ENCODE measurements at places on chromosomes 12 and 14. TPM values are rescaled to one million over a fixed set of nuclear protein-coding genes. Genes with fewer than 3 reads are reported as not detected.

DNA sequence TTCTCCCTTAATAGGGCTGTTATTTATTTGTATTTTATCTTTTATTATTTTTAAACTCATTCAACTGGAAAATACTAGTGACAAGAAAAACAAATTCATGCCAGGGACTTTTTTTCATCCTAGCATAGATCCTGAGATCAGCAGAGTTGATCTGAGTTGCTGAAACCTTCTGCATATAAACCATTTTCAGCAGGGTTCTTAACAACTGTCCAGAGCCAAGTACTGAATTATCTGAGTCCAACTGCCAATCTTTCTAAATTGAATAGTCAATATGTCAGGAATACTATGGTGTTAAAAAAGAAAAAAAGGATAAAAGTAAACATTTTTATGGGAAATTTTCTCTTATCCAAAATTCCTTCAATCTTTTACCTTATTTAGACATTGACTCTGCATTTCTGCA, 28.6 kb downstream of the CDC42BPB start:
- no peak overlapping the region for H3K4me3 ChIP-seq
- H3K4me1 ChIP-seq, result no peaks in the 10 kb centered on the region
- H3K27me3 ChIP-seq, result peaks cover 6% of the 10 kb centered on the region
- no peak overlapping the region for H3K27ac ChIP-seq
- no peak for DNase-seq
- no peaks in the 10 kb centered on the region for H3K36me3 ChIP-seq

Gene EXOC3L4
- not detected for total RNA-seq

DNA sequence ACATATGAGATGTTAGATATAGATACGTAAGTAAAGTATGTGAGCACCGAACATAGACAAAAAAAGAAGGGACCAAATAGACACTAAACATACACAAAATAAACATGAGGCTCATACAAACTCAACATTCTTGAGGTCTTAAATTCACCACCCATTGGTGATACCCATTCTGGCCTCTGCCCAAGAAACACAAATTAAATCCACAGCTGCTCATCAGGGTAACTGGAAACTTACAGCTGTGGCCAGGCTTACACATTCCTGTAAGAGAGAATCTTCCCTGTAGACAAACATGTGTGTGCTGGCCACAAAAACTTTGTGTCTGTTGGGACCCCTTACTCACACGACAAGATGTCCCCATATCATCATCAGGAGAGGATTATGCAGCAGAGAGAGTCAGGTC, 22.4 kb downstream of the MAGOHB start:
- H3K36me3 ChIP-seq, result peaks cover 28% of the 10 kb centered on the region
- no peaks in the 10 kb centered on the region for H3K27me3 ChIP-seq
- H3K27ac ChIP-seq, result no peak overlapping the region
- no peaks in the 10 kb centered on the region for H3K4me1 ChIP-seq
- no peak overlapping the region for H3K4me3 ChIP-seq

Gene YLPM1
- 60.9 TPM for total RNA-seq

Gene ALKBH1
- total RNA-seq, result 16.8 TPM

GRCh38 chr12:109057376-109057775, 5.0 kb downstream of the USP30 start:
- H3K4me1 ChIP-seq, result no peaks in the 10 kb centered on the region
- DNase-seq, result no peak
- H3K27ac ChIP-seq, result no peak overlapping the region
- no peaks in the 10 kb centered on the region for H3K27me3 ChIP-seq

Gene OR6C2
- not detected for total RNA-seq

Gene KRT6C
- not detected for total RNA-seq

GRCh38 chr14:49934646-49935045, 41.8 kb downstream of the ARF6 start:
- H3K36me3 ChIP-seq, result peaks cover 20% of the 10 kb centered on the region
- no peaks in the 10 kb centered on the region for H3K27me3 ChIP-seq
- no peak overlapping the region for H3K4me3 ChIP-seq
- DNase-seq, result no peak
- H3K27ac ChIP-seq, result no peak overlapping the region

- no peak overlapping the region for H3K27ac ChIP-seq
- no peak for DNase-seq
- no peaks in the 10 kb centered on the region for H3K4me1 ChIP-seq
- peaks cover 2% of the 10 kb centered on the region for H3K27me3 ChIP-seq
Observed at GRCh38 chr14:36724162-36724561, 62.5 kb downstream of the PAX9 start.

Gene RGS6
- total RNA-seq, result 0.57 TPM

DNA sequence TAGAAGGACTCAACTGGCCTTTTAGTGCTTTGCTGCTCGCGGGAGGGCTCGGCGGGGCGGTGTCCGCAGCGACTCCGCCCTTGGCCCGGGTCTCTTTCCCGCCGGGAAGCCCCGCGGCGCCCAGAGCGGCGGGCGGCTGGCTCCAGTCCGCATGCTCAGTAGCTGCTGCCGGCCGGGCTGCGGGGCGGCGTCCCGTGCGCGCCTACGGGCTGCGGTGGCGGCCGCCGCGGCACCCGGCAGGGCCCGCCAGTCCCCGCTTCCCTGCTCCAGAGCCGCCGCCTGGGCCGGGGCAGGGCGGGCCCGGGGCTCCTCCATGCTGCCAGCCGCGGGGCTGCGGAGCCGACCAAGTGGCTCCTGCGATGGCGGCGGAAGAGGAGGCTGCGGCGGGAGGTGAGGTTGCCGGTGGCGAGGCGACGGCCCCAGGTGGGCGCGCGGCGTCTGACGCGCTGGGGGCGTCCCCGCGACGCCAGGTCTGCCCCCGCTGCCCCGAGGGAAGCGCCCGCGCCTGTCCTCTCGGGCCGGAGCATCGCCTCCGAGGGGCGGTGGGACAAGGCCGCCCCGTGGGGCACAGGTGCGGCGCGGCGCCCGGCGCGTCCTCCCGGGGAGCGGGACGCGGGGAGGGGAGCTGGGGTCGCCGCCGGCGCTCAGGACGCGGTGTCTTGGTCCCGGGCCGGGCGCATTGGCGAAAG, at the start of gene BMAL2:
BMAL2 (plus strand) TSS at position 123 of the 689 bp plus-strand sequence; CDS start at position 360, 237 bp downstream.
- H3K27me3 ChIP-seq, result peaks cover 30% of the 10 kb centered on the region
- peak within 1 kb of the TSS; percentile 82 for H3K4me3 ChIP-seq
- H3K36me3 ChIP-seq, result peaks cover 2% of the 10 kb centered on the region
- peak; percentile 66 for DNase-seq
- H3K27ac ChIP-seq, result peak within 1 kb of the TSS; percentile 90

Gene GUCY2C
- total RNA-seq, result not detected

Gene SLC2A14
- total RNA-seq, result 0.19 TPM

DNA sequence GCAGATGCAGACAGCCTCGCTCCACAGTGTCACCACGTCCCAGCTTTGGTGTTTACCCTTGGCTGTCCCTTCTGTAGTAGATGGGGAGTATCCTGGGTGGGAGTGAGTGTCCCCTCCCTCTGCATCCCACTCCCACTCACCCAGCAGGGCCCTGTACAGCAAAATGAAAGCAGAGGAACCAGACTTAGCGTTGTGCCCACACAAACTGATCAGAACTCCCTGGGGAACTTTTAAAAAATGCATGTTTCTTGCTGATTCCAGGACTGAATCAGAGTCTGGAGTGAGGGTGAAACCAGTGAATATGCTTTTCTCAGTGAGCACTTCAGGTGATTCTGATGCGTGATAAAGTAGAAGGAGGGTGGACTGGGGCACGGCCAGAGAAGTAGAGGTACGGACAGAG, 2.9 kb downstream of the ACVRL1 start:
- H3K4me1 ChIP-seq, result no peaks in the 10 kb centered on the region
- peaks cover 20% of the 10 kb centered on the region for H3K27me3 ChIP-seq
- DNase-seq, result no peak
- no peak overlapping the region for H3K27ac ChIP-seq
- no peaks in the 10 kb centered on the region for H3K36me3 ChIP-seq
- H3K4me3 ChIP-seq, result no peak overlapping the region

GRCh38 chr12:107145397-107145796, 52.0 kb upstream of the CRY1 start:
- H3K4me3 ChIP-seq, result no peak overlapping the region
- no peak for DNase-seq
- no peaks in the 10 kb centered on the region for H3K36me3 ChIP-seq
- peaks cover 3% of the 10 kb centered on the region for H3K27me3 ChIP-seq

DNA sequence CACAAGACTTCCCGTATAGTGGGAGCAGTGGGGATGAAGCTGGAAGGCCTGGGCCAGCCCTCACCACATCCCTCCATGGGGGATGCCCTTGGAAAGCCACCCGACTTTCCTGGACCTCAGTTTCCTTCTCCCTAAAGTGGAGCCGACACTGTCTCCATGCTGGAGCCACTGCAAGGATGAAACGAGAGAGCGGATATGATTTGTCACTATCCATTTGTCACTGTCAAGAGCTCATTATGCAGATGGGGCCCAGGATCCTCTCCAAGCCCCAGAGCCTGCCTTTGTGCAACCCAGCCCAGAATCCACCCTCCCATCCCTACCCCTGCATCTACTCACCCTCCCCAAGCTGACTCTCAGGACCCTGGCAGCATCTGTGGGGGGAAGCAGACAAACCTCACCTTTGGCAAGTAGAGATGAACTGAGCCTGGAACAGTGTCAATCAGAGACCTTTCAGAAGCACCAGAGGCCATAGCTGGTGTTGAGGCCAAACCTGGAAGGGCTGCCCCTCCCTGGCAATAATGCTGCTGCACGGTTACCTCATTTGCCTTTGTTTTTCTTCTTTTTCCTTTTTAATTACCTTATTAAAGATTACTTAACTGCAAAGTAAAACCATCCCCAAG, 287.7 kb upstream of the RTL1 start:
- no peak overlapping the region for H3K27ac ChIP-seq
- no peak overlapping the region for H3K4me3 ChIP-seq
- no peak for DNase-seq
- no peaks in the 10 kb centered on the region for H3K36me3 ChIP-seq

DNA sequence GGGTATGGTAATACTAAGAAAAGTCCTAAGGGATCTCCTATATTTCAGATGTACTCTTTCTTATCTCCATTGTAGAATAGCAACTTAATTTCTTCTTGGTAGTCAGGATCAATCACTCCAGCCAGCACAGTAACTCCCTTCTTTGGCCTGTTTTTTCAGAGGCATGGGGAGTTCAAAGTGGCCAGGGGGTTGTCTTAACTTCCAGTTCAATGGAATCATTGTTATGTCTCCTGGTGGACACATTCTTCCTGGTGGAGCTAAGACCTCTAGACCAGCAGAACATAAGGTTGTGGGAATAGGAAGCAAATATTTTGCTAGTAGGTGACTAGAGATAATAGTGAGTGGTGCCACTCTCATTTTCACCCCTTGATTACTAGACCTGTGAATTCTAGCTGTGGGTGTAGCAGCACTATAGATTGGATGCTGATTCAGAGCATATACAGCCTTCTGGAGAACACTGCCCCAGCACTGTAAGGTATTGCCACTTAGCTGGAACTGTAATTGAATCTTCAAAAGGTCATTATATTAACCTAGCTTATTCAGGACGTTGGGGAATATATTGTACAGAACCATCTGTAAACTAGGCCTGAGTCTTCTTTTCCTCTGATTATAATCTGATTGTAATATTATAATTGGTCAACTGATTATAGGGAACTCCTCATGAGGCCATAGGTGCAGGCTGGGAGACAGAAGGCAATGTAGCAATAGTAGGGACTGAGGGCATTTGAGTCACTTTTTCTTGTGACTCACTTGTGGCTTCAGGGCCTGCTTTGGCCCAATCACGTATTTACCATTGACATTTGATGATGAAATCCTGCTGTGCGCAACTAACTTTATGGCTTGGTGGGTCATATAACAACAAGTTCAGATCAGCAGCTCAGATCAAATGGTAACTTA, 60.2 kb upstream of the ATP2B1 start:
- no peaks in the 10 kb centered on the region for H3K27me3 ChIP-seq
- peak overlapping the region; percentile 18 for H3K27ac ChIP-seq

- no peak for DNase-seq
- H3K4me1 ChIP-seq, result peaks cover 21% of the 10 kb centered on the region
- no peak overlapping the region for H3K27ac ChIP-seq
- H3K27me3 ChIP-seq, result peaks cover 2% of the 10 kb centered on the region
Observed at GRCh38 chr12:25182765-25183164, 12.2 kb downstream of the DNAI7 start.

Gene HOXC12
- total RNA-seq, result not detected

GRCh38 chr14:78308079-78308478, 137.9 kb downstream of the NRXN3 start:
- H3K4me1 ChIP-seq, result no peaks in the 10 kb centered on the region
- peaks cover 11% of the 10 kb centered on the region for H3K27me3 ChIP-seq
- H3K36me3 ChIP-seq, result no peaks in the 10 kb centered on the region
- no peak overlapping the region for H3K27ac ChIP-seq
- H3K4me3 ChIP-seq, result no peak overlapping the region

DNA sequence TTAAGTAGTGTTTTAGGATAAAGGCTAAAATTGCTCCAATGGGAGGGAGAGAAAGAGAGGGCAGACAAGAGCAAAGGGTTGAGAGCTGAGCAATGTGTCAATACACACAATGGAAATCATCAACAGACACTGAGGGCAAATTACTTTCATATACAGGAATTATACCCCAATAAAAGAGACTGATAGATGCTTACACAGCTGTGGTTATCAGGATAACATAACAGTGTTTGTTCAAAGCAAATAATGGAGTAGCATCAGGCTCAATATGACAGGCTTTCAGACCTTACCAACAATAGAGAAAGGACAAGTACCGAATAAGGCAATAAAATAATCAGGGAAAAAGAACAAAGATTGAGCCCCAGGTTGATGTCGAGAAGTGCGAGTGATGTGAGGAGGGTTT, 53.4 kb upstream of the DIO2 start:
- no peaks in the 10 kb centered on the region for H3K4me1 ChIP-seq
- no peak for DNase-seq
- no peak overlapping the region for H3K27ac ChIP-seq
- no peaks in the 10 kb centered on the region for H3K36me3 ChIP-seq
- H3K27me3 ChIP-seq, result no peaks in the 10 kb centered on the region
- H3K4me3 ChIP-seq, result no peak overlapping the region

DNA sequence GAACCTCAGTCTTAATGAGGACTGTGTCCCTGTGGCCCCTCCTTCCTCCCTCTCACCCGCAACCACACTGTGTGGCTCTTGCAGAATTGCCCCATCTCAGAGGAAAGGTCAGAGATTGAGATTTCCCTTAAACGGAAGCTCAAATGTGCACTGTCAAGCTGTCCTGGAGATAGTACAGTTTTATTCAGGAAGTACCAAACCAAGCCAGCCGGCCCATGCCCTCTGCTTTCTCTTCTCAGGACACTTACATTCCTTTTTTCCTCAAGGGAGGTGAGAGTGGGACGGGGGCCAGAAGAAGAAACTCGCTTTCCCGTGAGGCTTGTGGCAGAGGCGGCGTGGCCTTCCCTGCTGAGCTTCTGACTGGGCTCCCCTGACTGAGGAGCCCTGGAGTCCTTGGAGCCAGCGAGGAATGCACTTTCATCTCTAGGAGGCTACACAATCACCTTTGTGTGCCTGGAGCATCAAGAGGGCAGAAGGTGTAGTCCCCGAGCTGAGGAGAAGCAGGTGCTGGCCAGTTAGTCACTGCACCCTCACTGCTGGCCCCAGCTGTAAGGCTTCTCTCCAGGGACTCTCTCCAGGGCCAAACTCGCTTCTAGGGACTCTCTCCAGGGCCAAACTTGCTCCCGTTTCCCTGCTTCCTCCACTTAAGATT, 24.1 kb upstream of the ATP2A2 start:
- H3K27me3 ChIP-seq, result no peaks in the 10 kb centered on the region
- H3K27ac ChIP-seq, result no peak overlapping the region
- DNase-seq, result no peak
- no peaks in the 10 kb centered on the region for H3K36me3 ChIP-seq

Data from activated CD4-positive, alpha-beta T cell treated with anti-CD3 and anti-CD28 coated beads for 36 hours (primary cell).